Hematopoietic multipotent progenitor cell treated with erythropoietin and hydrocortisone succinate and interleukin-3 and kit ligand, for 17 days (in vitro differentiated cells): ENCODE measurements at places on chromosomes 16 and 17.

DNA sequence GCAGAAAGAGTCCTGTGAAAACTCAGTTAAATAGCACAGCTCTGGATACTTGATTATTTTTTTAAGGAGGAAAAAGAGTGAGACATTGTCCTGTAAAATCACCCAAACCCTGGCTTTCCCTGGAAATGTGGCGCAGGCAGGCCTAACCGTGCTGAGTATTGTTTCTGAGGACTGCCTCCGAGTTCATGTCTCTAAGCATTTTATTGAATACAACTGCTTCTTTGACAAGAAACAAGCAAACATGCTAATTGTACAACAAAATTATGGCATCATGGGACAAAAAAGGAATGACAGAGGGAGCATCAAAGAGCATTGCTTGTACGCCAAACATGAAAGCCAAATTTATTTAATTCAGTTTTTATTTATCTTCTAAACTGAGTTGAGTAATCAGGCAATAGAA lies 64.5 kb upstream of the HSBP1 start:
- DNase-seq: no peak

GRCh38 chr16:84436196-84436595 lies 67.9 kb downstream of the ATP2C2 start:
- DNase-seq: no peak

DNA sequence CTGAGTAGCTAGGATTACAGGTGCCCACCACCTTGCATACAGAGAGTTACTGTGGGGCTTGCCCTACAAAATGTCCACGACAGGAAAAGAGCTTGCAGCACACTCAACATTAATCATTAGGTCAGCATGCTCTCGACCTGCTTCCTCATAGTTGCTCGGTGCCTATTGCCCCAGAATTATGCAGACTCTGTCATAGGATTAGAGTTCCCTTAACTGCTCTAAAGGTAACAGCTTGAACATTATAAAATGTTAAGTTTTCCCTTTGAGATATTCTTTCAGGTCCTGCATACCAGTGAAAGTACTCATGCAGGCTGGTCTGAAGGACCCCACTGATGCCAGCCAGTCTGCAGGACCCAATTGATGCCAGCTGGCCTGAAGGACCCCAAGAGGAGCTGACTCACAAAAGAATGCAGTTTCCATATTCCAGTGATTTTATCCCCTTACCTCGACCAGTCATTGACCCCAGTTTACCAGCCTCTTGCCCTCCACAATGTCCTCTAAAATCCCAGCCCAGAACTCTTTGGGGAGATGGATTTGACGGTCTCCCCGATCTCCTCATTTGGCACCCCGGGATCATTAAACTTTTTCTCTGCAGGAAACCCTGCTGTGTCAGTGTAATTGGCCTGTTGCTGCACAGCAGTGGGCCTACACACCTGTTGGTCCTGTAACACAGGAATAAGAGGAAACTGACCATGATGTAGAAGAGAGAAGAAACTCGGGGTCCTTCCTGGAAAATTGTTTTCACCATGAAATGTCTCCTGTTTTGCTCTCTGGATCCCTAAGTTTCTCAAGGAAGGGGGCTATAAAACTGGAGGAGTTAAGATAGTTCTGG lies 10.6 kb downstream of the ICAM2 start:
- no peak for DNase-seq

DNA sequence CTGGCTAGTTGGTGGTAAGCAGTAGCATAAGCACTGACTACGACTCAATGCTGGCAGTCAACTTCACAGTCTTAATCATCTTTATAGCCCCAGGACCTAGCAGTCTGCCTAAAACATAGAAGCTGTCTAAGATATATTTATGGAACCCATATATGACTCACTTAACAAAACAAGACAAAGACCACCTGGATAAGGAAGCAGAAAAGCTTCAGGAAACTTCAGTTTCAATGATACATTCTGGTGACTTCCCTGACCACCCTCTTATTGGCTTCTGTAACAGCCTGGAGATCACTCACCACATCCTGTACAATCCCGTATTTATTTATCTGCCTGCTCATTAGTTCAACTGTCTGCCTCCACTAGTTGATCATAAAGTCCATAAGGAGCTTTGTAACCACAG lies 95.5 kb downstream of the PMP22 start:
- DNase-seq: no peak

GRCh38 chr16:13997933-13998332 lies 73.2 kb upstream of the MRTFB start:
- no peak for DNase-seq

DNA sequence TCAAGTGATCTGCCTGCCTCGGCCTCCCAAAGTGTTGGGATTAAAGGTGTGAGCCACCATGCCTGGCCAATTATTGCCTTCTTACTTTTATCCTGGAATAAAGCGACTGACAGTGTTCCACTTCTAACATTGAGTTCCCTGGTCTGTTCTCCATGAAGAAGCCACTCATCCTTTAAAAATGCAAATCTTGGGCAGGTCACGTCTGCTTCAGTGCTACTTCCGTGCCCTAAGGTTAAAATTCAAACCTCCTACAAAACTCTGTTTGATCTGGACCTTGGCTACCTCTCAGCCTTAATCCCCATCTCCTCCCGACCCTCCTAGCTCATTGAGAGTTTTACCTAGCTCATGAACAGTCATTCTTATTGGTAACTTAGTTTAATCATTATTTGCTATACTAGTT lies 9.6 kb upstream of the SHISA9 start:
- DNase-seq: no peak

DNA sequence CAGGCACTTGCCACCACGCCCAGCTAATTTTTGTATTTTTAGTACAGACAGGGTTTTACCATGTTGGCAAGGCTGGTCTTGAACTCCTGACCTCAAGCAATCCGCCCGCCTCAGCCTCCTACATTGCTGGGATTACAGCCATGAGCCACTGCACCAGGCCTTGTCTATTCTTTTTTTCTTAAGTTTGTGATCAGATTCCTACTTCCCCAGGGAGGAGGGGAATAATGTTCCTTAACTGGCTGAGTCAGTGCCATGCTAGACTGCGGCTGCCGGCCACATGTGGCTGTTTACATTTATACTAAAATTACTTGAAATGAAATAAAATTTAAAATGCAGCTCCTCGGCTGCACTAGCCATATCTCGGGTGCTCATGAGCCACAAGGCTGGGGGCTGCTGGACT lies 27.8 kb upstream of the USP36 start:
- DNase-seq: no peak

DNA sequence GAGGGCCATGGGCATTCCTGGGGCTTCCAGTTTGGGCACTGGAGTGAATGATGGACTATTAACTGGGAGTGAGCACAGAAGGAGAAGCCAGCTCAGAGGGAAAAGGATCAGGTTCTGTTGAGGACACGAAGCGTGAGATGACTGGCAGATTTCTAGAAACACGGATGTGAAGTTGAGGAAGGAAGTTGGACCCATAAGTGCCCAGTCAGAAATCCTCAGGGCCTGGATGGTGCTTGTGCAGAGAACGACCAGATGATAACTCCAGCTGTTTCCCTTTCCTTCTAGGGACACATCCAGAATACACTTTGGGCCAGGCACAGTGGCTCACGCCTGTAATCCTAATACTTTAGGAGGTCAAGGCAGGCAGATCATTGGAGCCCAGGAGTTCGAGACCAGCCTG lies 23.3 kb upstream of the ANKRD40CL start:
- DNase-seq: no peak

DNA sequence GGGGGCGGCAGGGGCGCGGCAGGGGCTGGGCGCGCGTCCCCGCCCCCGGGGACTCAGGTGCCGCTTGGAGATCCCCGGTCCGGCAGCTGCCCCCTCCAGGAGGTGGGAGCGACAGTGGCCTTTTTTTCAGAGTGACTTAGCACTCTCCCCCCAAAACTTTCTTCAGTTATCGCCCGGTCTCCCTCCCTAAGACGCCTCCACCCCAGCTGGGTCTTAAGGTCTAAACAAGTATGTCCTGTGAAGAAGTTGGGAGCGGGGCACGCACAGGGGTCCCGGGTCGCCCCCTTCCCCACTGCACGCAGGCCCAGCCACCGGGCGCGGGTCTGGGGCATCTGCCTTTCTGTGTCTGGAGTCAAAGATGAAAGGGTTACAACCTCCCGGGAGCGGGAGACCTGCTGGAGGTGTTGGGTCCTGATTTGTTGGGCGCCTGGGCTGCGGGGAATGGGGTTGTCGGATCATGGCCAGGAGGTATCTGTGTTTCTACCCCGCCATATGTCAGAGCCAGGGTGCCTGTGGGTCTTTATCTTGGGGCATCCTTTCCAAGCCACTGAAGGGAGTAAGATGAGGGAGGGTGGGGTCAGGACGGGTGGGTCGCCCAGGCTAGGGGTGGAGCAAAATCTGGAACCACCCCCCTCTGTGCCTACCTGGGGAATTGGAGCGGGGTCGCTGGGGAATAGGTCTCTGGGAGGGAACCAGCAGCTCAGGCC lies 757 bp downstream of the FMNL1 start:
- no peak for DNase-seq

GRCh38 chr17:10638151-10638550 lies 19.0 kb downstream of the MYH3 start:
- DNase-seq: no peak

GRCh38 chr17:50728881-50729765 lies 9.7 kb downstream of the LUC7L3 start:
- DNase-seq: no peak

- DNase-seq: no peak
These were observed 334.9 kb downstream of the WWOX start for GRCh38 chr16:78434401-78434800.
